ENCODE measurements at places on chromosomes 5 and 9.

DNA sequence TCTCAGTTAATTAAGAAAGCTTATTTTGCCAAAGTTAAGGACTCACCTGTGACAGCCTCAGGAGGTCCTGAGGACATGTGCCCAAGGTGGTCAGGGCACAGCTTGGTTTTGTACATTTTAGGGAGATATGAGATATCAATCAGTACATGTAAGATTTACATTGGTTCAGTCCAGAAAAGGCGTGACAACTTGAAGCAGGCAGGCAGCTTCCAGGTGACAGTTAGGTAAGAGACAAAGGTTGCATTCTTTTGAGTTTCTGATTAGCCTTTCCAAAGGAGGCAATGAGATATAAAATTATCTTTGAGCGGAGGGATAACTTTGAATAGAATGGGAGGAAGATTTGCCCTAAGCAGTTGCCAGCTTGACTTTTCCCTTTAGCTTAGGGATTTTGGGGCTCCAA is 47.8 kb downstream of the SLC1A1 start:
- DNase-seq, result no peak

GRCh38 chr5:34045996-34046395 is 3.0 kb upstream of the C1QTNF3 start:
- no peak for DNase-seq

GRCh38 chr5:2021484-2022176 is 138.9 kb upstream of the IRX4 start:
- DNase-seq, result no peak

DNA sequence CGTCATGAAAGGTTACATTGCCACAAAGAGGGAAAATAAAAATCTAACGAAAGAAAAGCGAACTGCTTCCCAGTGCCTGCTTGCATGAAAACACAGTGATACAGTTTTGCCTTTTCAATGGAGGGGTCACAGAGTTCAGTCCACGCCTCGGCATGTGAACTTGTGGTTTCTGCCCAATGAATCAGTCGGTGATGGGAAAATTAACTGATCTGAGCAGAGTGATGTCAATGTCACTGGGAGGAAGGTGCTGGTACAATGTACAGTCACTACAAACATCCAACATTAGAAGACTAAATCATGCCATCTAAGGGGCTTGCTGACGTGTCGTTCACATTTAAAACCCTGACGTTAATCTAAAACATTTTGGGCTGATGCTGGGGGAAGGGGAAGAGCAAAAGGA is 151.8 kb upstream of the MSX2 start:
- no peak for DNase-seq

DNA sequence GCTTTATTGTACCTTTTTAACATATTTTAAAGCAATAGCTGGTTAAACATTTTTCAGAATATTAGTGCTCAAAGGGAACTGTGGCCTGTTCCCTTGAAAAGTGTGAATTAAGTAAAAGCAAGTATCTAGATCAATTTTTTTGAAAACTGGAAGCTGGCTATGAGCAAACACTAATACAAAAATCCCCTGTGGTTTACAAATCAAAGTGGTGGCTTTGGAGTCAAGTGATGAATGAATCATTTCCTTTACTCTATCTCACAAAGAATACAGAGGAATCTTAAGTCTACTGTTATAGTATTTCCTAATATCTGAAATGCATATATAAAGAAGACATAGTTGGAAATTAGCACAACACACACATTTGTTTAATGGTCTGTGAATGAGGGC is 212.4 kb upstream of the C9orf72 start:
- no peak for DNase-seq

DNA sequence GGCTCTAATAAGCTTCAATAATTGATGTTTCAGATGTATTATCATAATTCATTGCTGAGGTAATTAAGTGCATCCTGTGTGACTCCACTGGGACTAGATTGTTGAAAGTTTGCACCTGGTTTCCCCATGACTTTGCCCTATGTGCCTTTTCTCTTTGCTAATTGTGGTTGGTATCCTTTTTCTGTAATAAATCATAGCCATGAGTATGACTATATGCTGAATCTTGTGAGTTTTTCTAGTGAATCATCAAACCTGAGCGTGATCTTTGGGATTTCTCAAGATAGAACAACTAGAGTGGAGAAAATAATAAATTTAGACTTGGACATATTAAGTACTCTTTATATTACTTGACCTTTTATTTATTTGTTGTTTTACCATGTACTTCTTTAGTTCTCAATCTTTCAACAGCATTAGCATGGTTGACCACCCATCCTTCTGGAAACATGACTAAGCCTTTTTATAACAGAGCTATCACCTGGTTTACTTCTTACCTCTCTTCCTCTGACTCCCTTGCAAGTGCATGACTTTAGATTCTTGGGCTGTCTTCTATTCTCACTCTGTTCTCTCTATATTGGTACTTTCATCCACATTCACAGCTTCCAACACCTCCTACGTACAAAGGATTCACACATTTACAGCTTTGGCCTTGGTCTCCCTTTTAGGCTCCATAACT is 239.6 kb upstream of the TAS2R1 start:
- no peak for DNase-seq

DNA sequence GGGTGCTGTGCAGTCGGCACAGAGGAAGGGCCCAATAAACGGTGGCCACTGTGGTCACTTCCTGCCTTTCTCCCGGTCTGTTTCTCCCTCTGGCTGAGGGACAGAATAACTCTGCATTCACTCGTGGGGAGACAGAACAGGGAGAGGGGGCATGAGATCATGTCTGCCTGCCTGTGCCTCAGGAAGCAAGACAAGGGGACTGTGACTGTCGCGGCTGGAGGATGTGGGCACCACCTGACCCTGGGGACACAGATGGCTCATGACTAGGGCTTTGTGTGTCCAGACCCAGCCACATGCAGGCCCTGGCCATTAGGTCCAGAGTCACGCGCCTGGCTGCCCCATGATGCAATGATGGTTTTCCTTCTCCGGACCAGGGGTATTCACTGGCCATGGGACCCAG is 5.8 kb downstream of the TRUB2 start:
- no peak for DNase-seq

GRCh38 chr9:2022560-2022959 is 7.4 kb downstream of the SMARCA2 start:
- no peak for DNase-seq

DNA sequence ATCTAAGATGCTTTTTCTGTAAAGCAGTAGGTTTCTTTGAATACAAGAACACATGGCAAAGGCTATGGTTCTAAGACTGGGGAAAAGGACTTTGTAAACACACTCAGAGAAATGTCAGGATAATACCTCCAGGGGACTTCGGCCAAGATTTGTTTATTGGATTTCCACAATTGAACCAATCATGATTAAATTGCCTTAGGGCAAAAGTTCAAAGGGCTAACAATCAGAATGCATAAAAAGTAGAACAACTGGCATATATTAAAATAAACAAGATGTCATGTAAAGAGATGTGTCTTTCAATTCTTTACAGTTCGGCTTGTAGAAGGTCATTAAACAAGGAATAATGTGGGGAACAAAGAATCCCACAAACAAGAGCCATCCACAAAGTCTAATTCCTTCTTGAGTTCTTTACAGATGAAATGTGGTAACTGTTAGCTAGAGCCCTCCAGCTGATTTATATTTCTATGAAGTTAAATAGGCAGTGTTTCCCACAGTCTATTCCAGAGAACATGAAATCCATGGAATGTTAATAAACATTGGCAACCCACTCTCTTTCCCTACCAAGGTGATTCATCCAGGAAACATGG is 565.5 kb downstream of the ZNF608 start:
- no peak for DNase-seq

DNA sequence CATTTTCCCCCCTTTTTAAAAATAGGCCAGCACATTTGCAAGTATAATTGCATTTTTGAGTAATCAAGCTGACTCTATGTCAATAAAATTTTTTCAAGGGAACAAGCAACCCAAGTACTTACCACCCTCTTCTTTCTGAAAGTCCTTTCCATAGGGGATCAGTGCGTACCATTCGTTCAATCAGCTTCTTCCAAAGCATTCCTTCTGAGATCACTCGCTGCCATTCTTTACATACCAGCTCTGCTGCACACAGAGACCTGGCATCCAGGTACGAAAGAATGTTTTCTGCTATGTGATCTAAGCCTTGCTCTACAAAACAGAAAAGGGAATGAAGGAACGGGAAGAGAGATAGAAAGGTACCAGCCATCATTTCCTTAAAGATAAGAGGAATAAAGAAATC is 106.6 kb downstream of the FBXW11 start:
- DNase-seq, result no peak

DNA sequence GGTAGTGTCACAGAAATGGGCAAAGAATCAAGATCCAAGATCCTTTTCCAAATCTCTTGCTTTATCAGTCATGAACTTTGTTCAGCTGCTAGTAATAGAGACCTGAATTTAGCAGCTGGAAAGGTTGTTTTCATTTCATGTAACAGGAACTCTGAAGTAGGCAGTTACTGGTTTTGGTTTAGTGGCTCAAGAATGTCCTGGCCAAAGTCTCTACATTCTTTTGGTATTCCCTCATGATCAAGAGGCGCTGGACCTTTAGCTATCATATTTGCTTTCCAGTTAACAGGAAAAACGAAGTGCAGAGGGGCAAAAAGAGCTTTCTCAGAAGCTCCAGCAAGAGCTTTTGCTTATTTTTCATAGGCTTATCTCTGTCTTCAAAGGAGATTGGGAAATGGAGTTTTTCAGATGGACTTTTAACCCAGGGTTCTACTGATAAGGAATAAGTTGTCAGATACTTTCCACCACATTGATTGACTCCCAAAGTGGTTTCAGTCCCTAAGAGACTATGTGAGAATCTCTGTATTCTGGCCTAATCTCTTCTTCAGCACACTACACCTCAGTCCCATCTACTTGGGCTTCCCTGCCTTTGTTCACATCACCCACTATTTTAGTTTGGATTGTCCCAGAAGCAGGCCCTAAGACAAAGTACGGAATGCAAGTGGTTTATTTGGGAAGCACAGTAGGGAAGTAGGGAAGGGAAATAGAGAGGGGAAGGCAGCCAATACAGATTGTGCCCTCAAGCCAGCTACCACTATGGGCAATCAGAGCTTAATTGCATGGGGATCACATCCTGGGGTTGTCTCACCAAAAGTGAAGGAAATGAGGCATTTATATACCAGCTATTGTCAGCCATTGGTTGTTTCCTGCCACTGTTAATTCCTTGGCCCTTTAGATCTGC is 359.3 kb downstream of the LRRC70 start:
- DNase-seq, result no peak

DNA sequence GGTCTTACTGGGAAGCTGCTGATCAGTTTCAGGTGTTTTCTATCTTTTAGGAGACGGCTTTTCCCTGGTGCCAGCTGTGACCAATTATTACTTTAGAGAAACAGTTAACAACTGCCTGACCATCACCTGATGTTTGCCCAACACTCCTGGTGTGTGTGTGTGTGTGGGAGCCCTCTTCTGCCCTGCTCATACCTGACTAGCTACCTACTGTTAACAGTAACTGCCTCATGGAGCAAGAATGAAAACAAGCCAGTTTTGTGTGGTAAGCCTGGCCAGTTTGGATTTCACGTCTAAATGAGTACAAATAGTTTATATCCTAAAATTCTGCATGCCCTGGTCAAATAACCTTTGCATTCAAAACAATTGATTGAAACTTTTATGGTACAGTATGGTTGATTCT is 46.1 kb upstream of the RIOK2 start:
- no peak for DNase-seq

DNA sequence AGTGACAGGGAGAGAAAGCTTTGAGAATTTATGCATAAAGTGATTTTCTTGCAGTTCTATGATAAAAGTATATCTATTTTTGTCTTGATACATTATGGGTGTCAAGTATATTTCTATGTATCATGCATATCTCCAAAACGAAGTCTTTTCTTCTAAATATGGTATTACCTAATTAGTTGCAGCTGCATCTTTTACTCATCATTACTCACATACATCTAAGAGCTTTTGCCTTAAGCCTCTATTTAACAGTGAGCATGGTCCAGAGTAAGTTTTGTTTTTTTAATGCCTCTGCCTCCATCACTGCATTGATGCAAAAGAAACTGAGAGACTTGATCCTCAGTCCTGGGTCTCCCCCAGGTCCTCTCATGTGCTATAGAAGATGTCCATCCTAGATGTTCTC is 40.0 kb upstream of the SMC5 start:
- no peak for DNase-seq

GRCh38 chr9:4371108-4371507 is 71.2 kb upstream of the GLIS3 start:
- no peak for DNase-seq

DNA sequence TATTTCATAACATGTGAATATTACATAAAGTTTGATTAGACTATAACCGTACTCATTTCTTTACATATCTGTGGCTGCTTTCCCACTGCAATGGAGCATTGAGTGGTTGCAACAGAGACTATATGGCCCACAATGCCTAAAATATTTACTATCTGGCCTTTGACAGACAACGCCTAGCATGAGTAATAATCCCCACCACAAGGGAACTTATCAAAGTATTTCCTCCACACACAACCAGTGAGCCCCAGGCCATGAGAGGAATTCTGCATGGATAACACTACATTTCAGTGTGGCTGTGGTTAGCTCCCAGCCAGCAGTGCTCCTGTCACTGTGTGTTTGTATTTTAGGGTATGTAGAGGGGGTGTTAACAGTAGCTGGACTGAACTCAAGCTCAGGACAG is 54.8 kb downstream of the FAM81B start:
- DNase-seq, result no peak

DNA sequence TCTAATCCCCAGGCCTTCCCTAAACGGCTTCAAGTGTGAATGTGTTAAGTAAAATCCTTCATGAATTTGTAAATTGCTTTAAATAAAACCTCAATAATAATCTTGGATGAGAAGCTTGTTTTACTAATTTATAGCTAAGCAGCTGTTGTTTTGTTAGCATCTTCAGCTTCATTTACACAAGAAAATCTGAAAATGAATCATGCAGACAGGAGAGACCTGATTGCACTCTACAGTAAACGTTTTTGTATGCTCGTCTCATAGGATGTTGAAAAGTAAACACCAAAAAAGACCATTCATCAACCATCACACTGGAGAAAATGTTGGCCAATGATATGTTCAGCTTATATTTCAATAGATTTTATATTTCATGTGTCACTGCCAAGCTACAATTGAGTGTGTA is 40.4 kb upstream of the MAP3K1 start:
- DNase-seq, result no peak

- no peak for DNase-seq
Measured at GRCh38 chr5:33425314-33425713, 15.5 kb upstream of the TARS1 start.
